ENCODE measurements at places on chromosomes 4 and X.

- peak; percentile 5 for DNase-seq
Observed at GRCh38 chrX:154348646-154349358, 25.6 kb downstream of the FLNA start.

DNA sequence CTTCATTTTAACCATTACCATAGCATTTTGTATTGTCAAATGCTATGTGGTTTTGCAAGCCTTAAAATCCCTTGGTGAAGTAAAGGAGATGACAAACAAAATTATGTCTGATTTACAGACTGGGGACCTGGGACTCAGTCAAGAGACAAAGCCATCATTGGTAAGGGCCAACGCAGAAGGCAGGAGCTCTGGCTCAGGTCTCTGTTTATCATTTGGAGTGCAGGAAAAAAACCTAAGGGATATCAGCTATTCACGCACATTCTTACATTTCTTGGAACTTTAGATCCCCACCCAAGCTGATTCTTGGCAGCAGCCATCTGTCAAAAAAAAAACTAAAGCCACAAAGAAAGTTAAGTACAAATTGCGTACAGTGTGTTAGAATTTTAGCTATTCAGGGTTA, 731.9 kb downstream of the STPG2 start:
- DNase-seq, result no peak

DNA sequence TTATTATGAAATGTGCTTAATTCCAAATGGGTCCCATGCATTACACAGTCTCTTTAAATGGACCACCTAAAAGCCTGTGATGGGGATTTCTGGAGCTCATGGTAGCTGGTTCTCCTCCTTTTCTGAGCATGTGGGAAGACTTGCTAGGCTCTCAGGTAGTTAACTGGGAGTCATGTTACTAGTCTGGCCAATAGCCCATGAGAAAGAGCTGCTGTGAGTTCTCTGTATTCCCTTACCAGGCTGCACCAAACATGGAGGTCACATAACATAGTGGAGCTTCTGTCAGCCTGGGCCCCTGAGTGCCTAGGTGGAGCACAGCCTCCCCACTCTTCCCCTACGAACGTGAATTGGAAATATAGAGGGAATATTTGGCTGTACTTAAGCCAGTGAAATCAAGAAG, 198.4 kb downstream of the MAML3 start:
- no peak for DNase-seq

DNA sequence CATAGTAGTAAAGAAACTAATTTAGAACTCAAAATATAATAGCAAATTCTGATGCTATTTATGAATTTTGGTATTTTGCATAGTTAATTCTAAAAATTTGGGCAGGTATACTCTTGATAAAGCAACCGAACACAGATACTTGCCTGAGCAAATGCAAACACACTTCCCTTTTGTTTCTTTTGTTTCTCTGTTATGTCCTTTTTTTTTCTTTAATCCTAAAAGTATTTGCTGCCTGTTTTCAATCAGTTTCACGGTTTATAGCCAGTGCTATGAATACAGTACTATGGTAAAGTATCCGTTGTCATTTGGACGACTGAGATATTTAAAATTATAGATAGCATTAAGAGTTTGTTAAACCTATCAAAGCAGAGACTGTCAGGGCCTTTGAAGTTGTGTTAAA, 84.3 kb upstream of the HPRT1 start:
- DNase-seq, result no peak

GRCh38 chr4:83725336-83726085, 189.6 kb downstream of the GPAT3 start:
- DNase-seq, result no peak

DNA sequence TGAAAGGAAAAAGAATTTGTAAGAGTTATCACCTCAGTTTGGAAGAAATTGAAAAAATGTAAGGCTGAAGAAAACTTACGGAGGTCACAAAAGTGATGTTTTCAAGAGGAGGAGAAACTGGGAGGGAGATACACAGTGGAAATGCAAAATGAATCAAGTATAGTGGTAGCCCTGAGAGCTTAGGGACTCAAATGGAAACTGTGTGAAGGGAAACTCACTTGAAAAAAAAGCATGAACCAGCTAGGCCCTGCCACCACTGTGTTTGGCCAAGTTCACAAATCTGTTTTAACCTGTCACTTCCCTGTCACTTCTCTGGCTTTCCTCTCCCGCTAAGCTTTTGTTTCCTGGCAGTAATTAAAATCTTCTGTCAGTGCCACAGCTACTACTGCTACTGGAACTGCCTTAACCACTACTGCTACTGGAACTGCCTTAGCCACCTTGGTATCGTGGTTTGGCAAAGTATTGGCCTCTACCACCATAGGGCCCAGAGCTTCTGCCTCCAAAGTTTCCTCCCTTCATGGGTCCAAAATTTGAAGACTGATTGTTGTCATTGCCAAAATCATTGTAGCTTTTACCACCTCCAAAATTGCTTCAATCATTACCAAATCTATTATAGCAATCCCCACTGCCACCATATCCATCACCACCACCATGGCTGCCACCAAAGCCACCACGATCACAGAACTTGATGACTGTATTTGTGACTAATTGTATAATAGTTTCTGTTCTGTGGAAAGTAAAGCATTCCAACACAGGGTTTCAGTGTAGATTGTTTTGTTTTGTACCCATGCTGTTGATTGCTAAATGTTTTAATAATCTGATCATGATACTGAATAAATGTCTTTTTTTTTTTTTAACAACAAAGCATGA, 41.5 kb downstream of the SMARCA5 start:
- DNase-seq, result no peak

DNA sequence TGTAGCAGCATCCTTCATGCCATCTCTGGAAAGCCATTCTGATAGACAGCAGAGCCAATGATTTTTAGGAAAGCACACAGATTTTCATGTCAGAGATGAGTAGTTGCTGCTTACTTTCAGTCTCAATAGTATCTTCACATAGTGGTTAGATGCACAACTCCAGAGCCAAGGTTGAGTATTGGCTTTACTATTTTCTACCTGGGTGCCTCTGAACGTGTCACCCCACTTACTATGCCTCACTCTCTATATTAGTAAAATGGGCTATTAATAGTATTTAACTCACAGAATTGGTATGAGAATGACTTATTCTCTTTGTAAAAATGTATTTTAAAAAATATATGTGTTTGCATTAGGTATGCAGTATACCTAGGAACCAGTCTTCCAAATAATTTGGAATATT, 108.8 kb upstream of the STIM2 start:
- DNase-seq, result no peak

DNA sequence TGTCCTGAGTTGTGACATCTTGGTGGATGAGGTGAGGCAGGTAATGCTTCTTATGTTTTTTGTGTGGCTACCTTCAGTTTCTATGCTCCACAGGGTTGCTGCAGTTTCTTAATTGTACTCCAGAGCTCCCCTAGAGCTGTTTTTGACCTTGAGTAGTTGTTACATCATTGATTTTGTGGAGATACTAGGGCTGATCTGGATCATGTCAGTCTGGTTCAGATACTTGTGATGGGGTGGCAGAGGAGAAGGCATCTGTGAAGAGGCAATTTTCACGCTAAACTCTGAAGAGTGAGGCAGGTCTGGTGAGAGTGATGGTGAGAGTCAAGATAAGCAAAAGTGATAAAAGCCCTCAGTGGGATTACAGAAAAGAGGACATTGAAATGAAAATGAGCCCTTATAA, 1180.2 kb downstream of the RAPGEF2 start:
- DNase-seq, result no peak

DNA sequence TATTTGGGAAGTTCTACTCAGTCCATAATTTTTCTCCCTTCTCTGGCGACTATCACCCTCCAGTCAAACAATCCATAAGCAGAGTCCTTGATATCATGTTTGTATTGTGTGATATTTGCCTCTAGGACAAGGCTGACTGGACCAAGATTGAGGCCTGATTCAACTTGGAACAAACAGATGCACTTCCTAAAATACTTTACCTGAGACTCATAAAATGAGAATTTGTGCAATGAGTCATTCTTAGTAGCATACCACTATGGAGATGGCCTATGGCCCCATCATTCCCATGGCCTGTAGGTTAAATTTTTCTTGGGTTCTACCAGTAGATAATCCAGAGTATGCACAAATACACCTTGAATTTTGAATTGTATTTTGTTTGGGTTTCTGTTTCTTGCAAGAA, 74.2 kb upstream of the DMD start:
- DNase-seq, result no peak

- peak; percentile 11 for DNase-seq
Observed at GRCh38 chrX:24014388-24015018, 12.5 kb downstream of the KLHL15 start.

- DNase-seq, result no peak
Observed at GRCh38 chrX:6226596-6227452, 1.8 kb downstream of the NLGN4X start.

DNA sequence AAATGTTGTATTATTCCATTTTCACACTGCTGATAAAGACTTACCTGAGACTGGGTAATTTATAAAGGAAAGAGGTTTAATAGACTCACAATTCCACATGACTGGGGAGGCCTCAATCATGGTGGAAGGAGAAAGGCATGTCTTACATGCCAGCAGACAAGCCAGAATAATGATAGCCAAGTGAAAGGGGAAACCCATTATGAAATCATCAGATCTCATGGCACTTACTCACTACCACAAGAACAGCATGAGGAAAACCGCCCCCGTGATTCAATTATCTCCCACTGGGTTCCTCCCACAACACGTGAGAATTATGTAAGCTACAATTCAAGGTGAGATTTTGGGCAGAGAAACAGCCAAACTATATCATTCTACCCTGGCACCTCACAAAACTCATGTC, 2535.1 kb downstream of the ARAP2 start:
- no peak for DNase-seq

DNA sequence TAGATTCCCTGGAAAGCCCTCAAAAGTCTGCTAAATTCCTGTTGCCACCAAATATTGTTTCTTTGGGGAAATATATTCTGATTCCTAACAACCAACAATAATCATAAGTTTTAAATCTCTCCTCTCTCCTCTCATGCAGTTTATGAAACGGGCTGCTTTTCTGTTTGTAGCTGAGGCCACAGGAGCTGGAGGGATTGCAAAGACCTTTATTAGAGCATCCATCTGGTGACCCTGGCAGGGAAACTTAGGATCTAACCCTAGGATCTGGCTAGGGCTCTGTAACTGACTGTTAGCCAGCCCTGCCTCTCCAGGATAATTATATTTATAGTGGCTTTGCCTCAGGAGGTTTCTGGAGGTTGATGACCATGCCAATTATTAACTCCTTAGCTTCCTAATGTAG, 56.9 kb downstream of the SMAD1 start:
- DNase-seq, result no peak

DNA sequence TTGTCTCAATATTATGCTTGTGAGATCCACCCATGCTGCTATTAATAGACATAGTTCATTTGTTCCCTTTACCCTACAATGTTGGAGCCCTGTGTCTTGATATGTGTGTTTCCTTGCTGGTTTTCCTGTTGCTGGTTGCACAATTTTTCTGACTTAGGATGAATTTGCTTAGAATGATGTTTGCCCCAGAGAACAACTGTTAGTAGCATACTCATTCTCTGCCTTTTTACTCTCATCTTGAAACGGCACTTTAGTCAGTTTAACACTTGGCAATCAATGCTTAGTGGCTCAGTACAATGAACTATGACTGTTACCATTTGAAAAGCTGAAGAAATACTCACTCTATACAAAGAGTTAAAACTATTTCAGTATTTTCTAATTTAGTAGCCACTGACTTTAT, 158.8 kb upstream of the NDST4 start:
- no peak for DNase-seq
